ENCODE measurements at places on chromosomes 12 and 14.
A peak's percentile ranks its signal among the peaks of the same experiment; 100 is the strongest.

DNA sequence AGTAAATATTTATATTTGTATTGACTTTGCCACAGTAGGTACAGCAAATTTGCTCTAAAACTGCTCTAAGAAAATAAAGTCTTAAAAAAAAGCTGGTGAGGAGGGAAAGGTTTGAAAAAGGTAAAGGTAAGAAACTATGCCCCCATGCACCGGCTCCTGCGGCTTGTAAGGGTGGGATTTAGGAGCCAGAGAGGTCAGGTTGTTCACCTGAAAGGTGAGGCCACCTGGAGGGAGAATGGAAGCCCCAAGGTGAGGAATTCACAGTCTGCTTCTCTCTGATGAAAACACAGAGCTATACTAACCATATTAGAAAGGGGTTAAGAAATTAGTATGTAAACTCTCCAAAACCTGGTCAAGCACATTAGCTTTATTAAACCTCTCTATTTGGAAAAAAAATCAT lies 31.8 kb downstream of the CPM start:
- DNase-seq: no peak

DNA sequence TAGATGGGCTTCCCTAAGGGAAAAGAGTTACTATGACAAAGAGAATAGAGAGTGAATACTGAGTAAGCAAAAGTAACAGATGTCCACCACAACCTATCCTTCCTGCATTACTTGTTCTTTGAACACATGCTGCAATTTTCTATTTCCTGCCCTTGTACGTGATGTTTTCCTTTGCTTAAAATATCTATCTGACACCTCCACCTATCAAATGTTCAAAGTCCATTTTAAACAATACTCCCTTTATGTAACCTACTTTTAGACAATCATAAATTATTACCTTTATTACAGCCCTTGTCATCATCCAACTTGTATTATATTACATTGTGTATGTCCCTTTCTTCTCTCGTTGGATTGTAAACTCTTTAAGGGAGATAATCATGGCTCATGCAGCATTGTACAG lies 147.2 kb upstream of the DYRK2 start:
- DNase-seq: no peak

GRCh38 chr14:73251516-73252215 lies 14.4 kb downstream of the PAPLN start:
- no peak for DNase-seq

- no peak for DNase-seq
Measured at GRCh38 chr14:53890611-53891101, 66.0 kb downstream of the BMP4 start.

DNA sequence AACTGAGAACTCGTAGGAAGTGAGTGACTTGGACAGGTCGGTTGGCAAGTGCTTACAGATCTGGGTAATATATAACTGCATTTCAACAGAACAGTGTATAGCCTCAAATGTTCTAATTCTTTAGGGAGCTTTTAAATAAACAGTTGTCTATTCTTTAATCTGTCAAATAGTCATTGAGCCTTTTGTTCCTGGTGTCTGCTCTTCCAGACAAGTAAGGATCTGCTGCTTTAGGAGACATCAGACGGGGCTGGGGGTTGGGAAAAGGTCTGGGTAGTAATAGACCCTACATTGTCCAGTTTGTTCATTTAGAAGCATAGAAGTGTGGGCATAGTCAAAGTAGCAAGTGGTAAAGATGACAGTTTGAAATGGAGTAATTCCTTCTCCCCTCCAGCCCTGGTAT lies 2.0 kb downstream of the PTPN11 start:
- DNase-seq: no peak

DNA sequence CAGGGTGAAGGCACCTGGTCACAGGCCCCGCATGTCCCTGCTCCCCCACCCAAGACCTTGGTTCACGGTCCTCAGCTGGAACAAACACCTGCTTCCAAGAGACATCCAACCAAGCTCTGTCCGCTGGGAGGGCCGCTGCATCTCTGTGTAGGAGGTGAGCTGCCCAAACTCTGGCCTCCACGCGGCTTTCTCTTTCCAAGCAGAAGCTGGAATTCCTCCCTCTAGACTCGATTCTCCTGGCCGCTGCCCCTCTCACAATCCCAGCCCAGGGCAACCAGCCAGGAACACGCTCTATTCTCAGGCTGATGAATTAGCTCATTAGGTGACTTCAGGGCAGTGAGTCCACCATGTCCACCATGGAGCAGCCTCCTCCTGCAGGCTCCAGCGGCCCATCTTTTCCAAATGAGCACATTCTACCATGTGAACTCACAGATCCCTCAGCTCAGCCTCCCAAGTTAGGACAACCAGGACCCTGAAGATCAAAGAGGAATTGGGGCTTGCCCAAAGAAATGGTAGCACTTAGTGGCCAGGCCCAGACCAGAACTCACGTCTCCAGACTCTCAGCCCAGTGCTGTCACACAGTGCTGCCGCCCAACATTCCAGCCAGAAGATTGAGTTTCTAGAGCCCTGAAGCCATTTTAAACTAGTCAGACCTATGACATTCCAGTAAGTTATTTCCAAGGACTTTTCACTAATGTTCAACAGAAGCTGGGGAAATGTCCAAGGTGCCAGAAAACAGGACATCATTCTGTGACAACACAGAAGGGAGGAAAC lies 146.6 kb downstream of the ANO2 start:
- no peak for DNase-seq

DNA sequence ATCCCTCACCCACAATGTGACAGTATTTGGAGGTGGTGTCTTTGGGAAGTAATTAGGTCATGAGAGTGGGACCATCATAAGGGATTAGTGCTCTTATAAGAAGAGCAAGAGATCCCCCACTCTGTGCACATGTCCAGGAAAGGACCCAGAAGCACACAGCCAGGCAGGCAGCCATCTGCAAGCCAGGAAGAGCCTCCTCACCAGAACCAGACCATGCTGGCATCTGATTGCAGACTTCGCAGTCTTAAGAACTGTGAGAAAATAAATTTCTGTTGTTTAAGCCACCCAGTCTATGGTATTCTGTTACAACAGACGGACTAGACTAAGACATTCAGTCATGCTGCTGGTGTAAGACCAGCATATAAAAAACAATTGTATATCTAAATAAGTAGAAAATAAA lies 69.8 kb downstream of the EFCAB11 start:
- no peak for DNase-seq

GRCh38 chr14:21703357-21704326 lies 30.0 kb upstream of the OR4E1 start:
- DNase-seq: no peak

- no peak for DNase-seq
Measured at GRCh38 chr14:75578786-75579337, 442 bp downstream of the FLVCR2 start.

DNA sequence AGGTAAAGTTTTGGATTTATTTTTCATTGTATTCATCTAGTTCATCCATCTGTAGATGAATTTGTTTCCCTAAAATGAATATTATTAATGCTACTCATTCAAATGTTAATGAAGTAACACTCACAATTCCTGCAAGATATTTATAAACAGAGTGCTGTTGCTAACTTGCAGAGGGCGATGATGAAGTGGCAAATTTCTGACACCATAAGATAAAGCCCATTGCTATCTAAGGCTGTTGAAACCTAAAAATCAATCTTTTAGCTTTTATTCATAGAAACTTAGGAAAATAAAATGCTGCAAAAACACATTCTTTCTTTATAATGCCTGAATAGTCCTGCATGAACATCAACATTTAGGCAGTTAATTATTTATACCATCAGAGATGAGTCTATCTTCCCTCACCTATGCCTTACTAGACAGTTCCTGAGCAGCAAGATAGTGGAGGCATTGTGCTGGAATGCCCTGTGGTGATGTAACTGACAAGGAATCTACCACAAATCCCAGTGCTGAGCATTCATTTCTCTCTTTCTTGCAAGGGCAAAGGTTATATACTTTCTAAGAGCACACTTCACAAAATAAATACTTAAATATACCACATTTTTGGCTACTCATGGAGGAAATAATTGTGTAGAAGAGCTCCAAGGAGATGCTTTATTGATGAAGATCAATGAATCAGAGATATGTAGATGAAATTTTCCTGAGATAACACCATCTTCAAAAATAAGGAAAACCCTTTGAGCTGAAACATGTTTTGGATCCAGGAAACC lies 57.6 kb downstream of the LMNTD1 start:
- DNase-seq: no peak

DNA sequence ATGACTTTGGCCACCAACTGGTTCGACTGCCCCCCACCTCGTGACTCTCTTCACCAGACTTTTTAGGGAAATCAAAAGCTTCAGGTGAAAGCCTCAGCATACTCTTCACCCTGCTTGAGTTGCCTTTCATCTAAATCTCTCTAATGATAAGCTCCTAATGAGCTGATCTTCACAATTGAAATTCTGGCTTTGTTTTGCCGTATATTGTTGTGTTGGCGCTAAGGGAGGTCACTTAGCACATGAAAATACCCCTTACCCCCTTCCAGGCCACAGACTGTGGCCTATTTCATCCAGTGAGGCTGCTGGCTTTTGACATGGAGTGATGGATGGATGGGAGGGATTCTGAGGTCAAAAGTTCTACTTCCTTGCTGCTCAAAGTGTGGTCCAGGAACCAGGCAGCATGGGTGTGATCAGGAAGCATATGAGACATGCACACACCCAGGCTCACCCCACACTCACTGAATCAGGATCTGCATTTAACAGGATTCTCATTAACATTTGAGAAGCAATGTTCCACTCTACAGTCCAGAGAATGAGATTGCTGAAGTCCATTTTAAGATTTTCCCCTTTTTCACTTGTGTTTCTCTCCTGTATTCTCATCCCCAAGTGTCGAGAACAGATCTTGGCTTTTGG lies 131.4 kb downstream of the DACT1 start:
- no peak for DNase-seq

DNA sequence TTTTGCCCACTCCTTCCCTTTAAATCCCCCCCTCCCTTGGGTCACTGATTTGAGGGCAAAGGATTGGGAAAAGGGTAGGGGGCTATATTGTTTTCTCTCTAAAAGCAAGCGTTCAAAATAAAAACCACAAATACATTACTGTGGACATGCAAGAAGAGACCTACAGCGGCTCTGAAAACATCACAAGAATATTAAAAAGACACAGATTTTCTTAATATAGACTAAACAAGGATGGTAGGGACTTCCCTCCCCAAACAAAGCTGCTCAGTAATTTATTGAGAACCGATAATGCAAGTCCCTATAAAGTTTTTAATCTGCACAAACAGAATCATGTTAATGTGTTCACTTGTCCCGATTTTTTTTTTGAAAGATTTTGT lies 12.9 kb downstream of the TBX3 start:
- DNase-seq: no peak

DNA sequence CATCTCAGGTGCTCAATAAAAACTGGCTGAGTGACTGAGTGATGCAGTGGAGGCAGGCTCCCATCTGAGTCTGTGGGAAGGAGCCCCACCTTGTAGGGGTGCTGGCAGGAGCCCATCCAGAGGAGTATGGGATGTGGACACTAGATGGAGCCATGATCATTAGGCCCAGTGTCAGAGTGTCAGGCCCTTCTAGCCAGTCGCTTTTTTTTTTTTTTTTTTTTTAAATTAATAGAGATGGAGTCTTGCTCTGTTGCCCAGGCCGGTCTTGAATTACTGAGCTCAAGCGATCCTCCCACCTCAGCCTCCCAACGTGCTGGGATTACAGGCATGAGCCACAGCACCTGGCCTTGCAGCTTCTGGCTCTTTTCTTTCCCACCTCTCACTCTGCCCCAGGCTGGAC lies 11.5 kb downstream of the RITA1 start:
- peak; percentile 30 for DNase-seq

DNA sequence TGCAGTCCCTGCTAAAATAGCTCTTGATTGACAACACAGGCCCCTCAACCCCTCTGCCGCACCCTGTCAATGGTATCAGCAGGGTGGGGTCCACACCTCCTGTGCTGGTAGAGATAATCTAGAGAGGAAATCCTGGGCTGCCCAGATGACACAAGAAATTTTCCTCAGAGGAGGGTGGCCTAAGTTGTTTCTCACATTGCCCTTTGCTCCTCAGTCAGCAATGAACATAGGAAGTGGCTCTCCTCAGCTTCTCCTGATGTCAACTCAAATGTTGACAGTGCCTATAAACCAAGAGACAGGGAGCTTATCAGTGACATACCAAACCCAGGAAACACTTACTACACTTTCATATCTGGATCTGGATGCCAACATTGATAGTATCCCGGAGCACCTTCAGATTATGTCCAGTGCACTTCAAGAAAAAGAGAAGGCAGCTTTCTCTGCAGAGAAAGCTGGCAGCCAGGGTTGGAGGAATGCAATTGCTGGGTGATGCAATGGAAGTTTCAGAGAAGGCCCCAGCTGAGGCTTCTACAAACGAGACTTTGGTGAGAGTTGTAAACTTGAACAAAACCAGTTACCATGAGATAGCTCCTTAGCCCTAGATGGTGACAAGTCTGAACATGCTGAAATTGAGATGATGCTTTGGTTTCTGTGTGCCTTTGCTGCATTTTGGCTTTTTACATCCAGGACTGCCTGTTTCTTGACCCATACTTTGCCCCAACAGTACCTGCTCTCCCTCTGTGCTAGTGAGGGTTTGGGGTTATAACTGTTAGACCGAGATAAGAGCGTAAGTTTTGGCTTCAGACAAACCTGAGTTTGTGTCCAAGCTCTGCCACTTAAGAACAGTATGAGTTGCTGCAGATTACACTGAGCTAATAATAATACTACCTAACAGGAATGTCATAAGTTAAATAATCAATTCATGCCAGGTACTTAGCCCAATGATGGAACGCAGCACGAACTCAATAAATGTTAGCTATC lies 183.5 kb downstream of the NUAK1 start:
- DNase-seq: no peak

GRCh38 chr14:105411017-105411941 lies 8.3 kb upstream of the MTA1 start:
- peak; percentile 56 for DNase-seq

DNA sequence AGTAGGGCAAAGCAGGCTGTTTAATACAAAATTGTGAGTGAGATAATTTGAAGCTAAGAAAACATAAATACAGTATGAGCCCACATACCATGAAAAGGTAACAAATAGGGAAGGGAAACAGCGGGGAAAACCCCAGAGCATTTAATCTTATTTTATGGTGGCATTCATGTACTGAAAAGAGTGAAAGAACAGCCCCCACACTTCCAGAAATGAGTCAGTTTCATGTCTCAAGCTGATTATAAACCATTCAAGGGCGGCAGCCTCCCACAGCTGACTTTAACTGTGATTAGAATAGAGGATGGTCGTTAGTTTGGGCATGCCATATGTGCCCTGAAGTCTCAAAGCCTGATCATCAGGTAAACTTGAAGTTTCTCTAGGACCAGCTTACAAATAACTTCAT lies 64.5 kb downstream of the FOXG1 start:
- no peak for DNase-seq

GRCh38 chr12:40953076-40953475 lies 235.0 kb upstream of the PDZRN4 start:
- DNase-seq: no peak

DNA sequence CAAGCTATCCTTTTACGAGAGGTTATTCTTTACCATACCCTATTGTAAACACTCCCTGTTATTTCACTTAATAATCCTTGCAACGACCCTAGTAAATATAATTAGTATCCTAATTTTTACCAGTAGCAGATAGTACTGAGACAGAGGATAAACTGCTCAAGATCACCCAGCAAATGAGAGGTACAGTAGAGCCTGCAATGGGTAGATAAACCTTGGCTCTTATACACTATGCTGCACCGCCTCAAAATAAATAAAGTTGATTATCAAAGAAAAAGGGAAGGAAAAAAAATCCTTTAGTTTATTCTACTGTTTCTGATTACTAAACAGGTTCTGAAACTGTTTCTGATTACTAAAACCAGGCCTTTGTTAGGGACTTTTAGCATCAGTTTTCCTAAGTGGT lies 22.5 kb downstream of the YBX3 start:
- DNase-seq: no peak

All from NCI-H345 (cell line).